Stimulated activated CD4-positive, alpha-beta T cell treated with anti-CD3 and anti-CD28 coated beads, Interleukin-1b, Interleukin-23, amount 100 ng/mL, for 1 hour (primary cell): ENCODE measurements at places on chromosomes 16 and 17.

GRCh38 chr16:48280546-48280945 is 33.2 kb upstream of the ABCC11 start:
- DNase-seq, result no peak

GRCh38 chr16:12429756-12430155 is 373.9 kb downstream of the CPPED1 start:
- DNase-seq, result no peak

GRCh38 chr17:16999931-17000625 is 28.2 kb upstream of the TNFRSF13B start:
- DNase-seq, result no peak

DNA sequence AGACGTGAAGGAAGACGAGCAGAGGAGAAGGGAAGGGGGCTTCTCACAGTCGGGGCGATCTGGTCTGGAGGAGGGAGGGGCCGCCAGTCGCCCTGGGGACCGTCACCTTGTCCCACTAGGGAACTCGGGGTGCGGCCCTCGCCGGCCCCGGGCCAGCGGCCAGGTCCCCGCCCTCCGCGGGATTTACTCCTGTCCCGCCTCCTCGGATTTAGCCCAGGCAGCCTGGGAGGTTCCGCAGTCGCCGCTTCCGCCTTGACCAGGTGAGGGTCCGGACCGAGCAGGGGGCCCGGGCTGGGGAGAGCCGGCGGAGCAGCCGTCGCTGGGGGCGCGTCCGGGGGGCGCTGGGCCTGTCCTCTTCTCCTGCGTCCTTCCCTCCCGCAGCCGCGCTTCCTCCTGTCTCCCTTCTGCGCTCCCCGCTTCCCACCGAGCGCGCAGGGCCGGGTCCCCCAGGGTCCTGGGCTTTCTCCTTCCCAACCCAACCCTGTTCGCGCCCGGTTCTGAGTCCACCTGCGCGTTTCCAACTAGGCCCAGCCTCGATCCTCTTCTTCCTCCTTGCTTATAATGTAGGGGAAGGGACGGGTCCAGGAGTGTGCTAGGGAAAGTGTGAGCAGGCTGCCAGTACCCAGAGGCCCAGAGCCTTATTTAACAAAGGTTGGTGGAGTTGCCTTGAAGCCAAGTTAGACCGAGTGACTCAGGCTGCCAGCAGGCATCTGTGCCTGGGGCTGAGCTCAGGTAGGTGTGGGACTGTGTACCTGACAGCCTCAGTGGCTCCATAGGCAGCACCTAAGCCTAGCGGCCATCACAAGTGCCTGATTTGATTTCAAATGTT is at the start of gene TNK1:
TSS of gene TNK1 (plus strand) at position 235 of the 829 bp plus-strand sequence. CDS start 1,838 bp downstream, outside the sequence.
- DNase-seq, result no peak

DNA sequence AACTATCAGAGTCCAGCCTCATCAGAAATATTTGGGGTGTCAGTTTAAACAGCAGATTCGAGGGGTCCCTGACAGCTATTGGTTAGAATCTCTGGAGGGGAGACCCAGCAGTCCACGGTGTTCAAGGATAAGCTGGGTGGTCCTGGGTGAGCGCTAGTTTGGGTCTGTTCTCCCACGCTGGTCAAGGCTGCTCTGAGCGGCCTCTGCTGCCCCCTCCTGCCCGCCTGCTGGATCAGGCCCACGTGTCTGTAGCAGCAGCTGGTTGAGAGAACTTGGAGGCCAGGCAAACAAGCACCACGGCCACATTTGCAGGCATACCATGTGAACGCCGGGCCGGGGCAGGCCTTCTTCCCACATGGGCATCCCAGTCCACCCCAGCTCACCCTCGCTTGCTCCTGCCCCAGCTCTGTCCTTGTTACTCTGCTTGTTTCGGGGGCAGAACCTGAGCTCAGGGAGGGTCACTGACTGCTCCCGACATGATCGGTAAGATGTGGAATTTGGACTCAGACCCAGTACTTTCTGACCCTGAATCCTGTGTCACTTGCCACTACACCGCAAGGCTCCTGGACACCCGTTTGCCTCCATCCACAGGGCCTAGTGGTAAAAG is 7.4 kb downstream of the FOXF1 start:
- DNase-seq, result no peak

DNA sequence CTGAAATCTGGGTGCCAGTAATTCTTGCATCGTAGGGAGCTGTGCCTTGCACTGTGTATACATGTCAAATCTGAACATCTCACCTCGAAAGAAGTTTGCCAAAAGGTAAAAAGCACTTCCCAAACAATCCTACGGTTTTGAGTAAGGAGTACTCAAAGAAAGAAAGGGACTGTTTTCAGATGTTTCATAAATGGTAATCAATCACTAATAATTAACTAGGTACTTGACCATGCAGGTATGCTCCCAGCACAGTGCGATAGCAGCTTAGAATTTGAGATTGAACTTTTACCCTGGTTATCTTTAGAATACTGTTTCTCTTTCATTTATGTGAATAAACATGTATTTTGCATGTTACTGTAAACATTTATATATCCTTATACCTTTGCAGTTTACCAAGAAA is 39.0 kb downstream of the PRKCA start:
- no peak for DNase-seq

GRCh38 chr17:48023400-48024148 is 14.0 kb downstream of the COPZ2 start:
- no peak for DNase-seq

- no peak for DNase-seq
Measured at GRCh38 chr17:65057531-65058090, 1.1 kb upstream of the GNA13 start.

GRCh38 chr17:37111329-37111728 is 162.6 kb downstream of the AATF start:
- no peak for DNase-seq

DNA sequence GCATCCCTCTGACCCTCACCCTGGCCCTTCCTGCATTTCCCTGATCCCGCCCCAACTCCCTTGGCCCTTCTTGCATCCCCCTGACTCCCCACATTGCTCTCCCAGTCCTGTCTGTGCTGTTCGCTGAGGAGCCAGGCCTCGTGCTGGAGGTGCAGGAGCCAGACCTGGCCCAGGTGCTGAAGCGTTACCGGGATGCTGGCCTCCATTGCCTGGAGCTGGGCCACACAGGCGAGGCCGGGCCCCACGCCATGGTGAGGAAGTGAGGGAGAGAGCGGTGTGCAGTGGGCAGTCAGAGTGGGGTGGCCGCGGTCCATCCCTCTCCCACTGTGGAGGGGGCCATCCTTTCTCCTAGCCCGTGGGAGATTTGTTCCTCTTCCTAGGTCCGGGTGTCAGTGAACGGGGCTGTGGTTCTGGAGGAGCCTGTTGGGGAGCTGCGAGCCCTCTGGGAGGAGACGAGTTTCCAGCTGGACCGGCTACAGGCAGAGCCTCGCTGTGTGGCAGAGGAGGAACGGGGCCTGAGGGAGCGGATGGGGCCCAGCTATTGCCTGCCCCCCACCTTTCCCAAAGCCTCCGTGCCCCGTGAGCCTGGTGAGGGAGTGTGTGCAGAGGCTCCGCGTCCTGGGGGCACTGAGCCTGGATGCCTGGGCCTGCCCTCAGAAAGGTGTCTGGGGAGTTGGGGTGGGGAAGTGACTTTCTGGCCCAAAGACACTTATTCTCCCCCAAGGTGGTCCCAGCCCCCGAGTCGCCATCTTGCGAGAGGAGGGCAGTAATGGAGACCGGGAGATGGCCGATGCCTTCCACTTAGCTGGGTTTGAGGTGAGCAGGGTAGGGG is 17.8 kb downstream of the PFAS start:
- no peak for DNase-seq

DNA sequence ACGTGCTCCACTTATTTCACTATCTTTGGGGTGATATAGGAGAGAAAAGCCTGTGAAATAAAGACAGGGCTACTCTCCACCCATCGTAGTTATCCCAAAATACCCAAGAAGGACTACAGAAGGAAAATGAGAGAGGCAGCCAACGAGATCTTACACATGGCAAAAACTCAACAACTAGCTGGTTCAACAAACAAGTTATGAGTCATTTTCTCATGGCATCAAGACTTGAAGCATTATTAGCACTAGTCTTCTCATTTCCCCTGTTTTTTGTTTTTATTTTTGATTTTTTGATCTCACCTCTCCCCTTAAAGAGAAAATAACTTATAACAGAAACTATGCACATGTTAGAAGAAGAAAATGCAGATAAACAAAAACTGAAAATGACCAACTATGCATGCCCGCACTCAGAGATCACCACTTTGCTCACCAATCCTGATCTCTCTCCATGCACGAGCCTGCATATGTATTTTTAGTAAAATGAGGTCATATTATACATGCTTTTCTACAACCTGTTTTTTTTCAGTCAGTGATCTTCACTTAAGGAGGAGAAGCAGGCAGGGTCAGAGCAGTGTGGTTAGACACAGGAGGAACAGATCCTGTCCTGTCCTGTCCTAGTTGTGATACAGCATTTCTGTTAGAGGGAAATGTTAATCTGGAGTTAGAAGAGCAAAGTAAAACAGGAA is 22.8 kb downstream of the FAM117A start:
- no peak for DNase-seq

- DNase-seq, result no peak
Measured at GRCh38 chr16:88327561-88328312, 55.0 kb upstream of the ZNF469 start.

DNA sequence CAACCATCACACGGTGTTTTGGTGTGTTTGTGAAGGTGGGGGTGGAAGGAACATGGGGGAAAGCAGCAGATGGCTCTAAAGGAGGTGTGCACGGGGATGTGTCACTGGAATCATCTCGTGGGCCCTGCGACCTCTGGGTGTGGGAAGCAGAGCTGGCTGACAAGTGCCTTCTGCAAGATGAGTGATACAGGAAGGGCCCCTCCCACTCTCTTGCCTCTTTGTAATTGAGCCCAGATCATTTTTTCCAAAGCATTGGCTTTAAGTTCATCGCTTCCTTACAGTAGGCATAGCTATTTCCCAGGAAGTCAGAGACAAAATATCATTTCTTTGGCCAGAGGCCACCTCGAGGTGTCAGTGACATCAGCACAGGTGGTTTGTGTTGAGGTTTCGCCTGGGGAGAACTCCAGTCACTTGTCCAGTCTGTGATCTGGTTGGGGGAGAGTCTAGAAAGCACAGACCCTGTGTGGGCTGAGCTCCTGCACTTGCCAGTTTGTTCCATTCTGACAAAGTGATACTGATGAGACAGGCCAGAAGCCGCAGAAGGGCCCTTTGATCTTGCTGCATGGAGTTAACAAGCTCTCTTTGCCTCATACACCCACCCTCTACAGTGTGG is 20.6 kb upstream of the SNTB2 start:
- no peak for DNase-seq

GRCh38 chr17:17019891-17020456 is 22.3 kb upstream of the MPRIP start:
- no peak for DNase-seq

DNA sequence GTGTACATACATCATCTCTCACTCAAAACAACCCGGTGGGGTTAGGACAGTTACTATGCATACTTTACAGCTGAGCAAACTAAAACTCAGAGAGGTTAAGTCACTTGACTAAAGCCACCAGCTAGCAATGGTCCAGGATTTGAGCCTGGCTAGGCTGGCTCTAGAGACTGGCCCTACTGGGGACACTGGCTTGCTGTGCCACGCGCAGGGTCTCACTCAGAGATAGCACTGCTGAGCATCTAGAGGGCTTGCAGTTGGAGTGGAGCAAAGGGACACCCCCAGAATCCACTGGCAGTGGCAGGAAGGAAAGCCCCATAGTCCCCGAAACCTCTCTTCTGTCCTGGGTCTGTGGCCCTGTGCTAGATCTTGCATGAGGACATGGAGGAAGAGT is 11.1 kb downstream of the SAMD14 start:
- DNase-seq, result no peak

GRCh38 chr16:31083556-31083955 is 5.2 kb downstream of the PRSS53 start:
- DNase-seq, result no peak

GRCh38 chr17:35809855-35810461 is 674 bp downstream of the TAF15 start:
- no peak for DNase-seq

- no peak for DNase-seq
Measured at GRCh38 chr16:10579575-10579964, 828 bp downstream of the EMP2 start.

DNA sequence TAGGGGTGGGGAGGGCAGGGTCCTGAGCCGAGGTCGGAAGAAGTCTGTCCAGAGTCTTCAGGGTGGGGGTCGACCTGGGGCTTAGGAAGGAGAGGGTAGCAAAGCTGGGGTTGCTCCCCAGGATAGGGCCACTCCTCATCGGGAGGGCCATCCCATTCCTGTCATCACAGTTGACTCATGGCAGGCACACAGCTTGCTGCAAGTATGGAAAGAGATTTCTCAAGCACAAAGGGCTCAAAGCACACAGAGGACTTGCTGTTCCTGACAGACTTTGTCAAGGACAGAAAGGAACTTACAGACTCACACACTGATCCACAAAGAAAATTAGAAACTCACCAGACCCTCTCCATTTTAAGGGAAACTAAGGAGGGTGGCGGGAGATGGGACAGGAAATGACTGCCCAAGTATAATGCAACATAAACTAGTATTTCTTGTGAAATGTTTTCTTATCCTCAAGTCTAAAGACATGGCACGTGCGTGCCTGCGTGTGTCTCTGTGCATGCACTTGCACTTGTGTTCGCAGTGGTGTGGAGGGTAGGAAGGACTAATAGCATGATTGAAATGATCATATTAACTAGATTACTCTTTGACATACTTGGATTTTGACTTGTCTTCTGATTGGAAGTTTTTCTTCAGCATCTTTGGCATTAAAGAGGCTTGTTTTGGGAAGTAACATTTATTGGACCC is 2.4 kb downstream of the AOC2 start:
- no peak for DNase-seq

GRCh38 chr16:83113317-83113716 is 486.5 kb downstream of the CDH13 start:
- DNase-seq, result no peak

- no peak for DNase-seq
Measured at GRCh38 chr16:10180771-10181163, 1.5 kb downstream of the GRIN2A start.

- DNase-seq, result no peak
Measured at GRCh38 chr16:4498546-4499195, 22.5 kb downstream of the HMOX2 start.

- DNase-seq, result no peak
Measured at GRCh38 chr17:81931557-81932332, 4.2 kb upstream of the MAFG start.
